ENCODE measurements at places on chromosomes 12 and 14.

- DNase-seq: no peak
Observed at GRCh38 chr14:95067526-95067925, 89.8 kb downstream of the DICER1 start.

- no peak for DNase-seq
Observed at GRCh38 chr14:88323086-88323522, at the start of gene KCNK10. Gene KCNK10, minus strand, starts transcription at chr14:88323269. Its CDS starts 471 bp downstream, at chr14:88322798.

DNA sequence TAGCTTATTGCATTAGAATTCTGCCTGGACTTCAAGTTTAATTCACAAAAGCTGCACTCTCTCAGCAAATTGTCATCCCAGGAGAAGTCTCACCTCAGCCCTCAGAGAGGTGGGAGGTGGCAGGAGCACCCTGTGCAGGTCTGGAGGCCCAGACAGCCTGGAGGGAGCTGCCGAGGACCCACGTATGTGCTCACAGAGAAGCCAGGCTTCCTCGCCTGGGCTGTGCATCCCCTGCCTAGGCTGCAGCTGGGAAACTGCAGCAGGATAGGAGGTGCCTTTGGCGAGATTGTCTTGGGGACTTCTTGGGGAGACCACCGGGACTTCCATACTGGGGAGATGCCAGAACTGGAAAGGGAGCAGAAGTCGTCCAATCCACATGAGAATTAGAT lies 8.8 kb downstream of the CPNE6 start:
- no peak for DNase-seq

GRCh38 chr12:119412811-119413794 lies 78.6 kb downstream of the CCDC60 start:
- DNase-seq: no peak

DNA sequence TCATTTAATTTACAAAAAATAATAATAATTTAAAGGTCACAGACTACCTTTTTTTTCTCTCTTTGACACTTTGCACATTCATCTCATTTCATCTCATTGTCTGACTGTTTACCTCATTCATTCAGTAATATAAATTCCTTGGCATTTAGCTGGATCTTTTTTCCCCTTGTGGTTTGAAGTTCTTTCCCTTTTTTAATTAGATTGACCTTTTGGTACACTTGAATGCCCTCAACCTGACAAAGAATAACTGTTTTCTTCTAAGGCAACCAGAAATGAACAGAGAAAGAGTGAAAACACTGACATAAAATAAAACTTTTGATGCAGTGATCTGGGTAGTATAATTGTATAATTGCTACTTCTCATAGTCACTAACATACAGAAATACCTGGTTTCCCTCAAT lies 774.9 kb upstream of the NOVA1 start:
- no peak for DNase-seq

DNA sequence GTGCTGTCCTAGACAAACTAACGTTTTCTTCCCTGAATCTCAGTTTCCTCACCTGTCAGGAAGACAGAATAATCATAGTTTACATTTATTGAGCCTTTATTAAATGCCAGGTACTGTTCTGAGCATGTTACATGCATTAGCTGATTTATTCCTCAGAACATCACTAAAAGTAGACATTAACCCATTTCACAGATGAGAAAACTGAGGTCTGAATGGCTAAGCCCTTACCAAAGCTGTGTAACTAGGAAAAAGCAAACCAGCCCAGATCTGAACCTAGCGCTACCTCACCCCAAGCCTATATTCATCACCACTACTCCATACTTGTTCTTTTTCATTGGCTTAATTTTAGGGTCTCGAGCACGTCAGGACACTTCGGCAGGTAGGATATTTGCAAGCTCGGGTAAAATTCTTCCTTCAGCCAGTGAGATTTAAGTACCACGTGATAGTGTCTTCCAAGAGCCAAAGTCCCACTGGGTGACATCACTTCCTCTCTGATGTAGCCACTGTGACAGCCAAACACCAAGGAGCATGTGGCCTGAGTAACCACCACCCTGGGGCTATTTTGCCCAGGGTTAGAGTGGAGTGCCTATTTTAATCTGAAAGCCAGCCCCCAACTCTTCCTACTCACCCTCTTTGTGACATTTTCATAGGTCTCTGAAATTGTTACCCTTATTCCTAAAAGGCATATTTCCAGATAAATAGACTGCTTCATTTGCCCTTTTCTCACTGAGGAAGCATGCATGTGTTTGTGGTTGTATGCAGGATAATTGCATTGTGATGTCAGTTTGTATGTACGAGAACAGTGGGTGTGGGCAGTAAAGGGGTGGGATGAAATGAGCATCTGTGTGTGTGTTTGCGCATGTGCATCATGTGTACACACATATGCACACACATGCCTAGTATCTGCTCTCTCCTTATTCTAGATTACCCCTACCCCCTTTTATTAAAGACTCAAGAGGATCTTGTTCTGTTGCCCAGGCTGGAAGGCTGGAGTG lies 62.2 kb upstream of the WSCD2 start:
- no peak for DNase-seq

DNA sequence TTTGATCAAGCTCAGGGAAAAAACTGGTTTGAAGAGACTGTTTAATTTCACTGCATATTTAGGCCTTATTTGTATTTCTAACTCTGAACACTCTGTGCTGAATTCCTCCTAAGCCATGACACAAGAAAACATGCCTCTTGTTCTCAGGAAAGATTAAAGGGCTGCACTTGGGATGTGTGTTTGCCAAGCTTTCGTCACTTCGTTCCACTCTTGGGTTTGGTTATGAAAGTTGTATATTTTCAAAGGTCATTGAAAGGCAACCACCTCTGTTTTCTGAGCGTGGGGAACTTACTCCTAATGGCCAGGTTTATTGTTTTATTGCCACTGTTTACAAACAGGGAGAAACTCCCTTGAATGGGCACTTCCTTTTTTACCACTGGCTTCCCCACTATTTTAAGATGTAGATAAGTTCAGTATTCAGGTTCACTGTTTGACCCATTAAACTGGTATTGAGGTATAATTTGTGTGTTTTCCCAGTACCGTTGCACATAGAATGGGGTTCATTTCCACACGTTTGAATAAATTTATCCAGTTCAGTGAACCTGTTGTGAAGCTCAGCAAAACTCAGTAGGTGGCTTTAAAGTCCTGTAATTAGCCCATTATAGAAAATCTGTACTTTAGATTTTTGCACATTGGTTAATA lies 65.3 kb downstream of the NKX2-1 start:
- DNase-seq: no peak

- DNase-seq: no peak
Observed at GRCh38 chr12:17971850-17972249, 118.1 kb downstream of the RERGL start.

DNA sequence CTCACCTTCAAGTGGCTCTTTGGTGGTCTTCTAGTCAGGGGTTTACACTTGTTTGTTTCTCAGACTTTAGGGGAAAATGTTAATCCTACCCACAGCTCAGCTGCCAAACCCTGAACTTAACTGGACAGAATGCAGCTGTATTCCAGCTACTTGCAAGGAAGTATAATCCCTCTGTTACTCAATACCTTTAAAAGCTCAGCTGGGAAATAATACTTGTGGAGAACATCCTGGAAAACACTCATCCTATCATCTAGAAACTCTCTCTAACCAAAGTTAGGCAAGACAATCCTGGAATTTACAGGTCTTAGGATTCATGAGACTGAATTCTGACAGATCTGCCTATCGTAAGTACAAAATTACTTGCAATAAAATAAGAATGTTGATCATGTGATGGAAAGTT lies 404.1 kb downstream of the ADAMTS20 start:
- DNase-seq: no peak

DNA sequence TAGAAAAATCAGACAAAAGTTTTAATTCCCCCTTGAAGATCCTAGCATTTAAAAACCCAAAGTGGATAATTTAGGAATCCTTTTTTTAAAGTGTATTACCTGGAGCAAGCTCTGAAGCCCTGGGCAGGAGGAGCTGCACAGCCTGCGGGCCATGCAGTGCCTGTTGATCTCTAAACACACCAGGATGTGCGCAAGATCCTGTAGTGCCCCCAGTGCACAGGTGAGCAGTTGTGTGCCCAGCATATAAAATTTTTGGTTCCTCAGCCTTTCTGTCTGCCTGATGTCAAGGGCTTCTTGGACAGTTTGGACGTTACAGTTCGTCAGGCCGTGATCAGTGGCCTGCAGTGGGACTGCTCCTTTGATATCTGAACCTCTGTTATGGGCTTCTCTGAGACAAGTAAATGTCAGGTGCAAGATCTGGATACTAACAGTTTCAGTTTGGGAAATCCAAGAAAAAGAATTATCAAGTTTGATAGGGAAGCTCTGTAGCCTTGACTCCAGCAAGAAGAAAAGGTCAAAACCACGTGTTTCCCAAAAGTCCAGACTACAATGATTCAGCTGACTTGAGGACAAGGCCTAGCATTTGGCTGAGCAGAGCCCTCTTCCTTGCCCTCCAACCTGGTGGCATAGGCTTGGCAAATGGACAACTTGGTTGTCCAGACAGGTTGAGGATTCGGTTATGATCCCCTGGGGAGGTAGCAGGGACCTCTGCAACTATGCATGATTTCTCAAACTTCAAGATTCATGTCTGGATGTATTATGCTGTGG lies 1.0 kb downstream of the ATXN7L3B start:
- no peak for DNase-seq

GRCh38 chr14:37623426-37623951 lies 28.1 kb downstream of the TTC6 start:
- DNase-seq: no peak

DNA sequence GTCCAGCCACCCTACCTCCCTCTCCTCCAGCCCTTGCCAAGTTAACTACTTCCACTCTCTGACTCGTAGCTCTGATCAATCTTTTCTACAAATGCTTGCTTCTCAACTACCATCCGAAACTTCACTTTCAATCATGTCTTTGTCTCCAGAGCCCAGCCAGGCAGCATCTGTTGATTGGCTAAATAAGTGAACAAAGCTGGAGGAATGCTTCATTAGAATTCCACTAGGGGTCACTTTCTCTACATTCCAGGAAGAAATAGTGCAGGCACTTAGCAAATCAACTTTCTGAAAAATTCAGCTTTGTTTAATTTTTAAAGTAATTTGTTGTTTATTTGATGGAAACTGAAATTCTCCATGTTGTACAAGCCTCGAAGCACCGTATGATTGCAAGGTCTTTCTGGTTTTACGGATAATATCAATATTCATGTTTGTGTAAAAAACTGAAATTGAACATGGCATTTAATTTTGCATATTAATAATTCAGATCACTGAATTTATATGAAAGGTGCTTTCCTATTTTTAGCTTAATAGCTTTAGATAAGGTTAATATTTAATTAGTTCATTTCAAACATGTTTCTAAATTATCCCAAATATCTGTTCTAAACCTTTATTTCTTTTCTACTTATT lies 32.4 kb upstream of the HELB start:
- no peak for DNase-seq

GRCh38 chr14:79134361-79134760 lies 964.2 kb downstream of the NRXN3 start:
- DNase-seq: no peak

GRCh38 chr12:69415471-69416275 lies 54.5 kb upstream of the FRS2 start:
- DNase-seq: no peak

- DNase-seq: no peak
Observed at GRCh38 chr14:93977790-93978581, 1.6 kb upstream of the ASB2 start.

DNA sequence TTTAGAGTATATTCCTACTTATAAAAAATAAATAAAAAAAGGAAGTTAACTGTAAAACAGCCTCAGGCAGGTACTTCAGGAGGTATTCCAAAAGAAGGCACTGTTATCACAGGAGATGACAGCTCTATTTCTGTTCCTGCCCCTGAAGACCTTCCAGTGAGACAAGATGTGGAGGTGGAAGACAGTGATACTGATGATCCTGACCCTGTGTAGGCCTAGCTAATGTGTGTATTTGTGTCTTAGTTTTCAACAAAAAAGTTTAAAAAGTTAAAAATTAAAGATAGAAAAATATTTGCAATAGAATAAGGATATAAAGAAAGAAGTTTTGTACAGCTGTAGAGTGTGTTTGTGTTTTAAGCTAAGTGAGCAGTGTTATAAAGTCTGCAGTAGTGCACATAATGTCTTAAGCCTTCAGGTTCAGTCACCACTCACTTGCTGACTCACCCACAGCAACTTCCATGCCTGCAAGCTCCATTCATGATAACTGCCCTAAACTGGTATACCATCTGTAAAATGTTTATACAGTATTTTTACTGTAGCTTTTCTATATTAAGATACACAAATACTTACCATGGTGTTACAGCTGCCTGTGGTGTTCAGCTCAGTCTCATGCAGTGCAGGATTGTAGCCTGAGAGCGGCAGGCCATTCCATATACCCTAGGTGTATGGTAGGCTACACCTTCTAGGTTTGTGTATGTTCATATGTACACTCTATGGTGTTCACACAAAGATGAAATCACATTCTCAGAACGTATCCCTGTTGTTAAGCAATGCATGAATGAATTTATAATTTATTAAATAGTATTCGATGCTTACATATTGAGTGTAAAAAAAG lies 121.1 kb downstream of the ANO6 start:
- no peak for DNase-seq

DNA sequence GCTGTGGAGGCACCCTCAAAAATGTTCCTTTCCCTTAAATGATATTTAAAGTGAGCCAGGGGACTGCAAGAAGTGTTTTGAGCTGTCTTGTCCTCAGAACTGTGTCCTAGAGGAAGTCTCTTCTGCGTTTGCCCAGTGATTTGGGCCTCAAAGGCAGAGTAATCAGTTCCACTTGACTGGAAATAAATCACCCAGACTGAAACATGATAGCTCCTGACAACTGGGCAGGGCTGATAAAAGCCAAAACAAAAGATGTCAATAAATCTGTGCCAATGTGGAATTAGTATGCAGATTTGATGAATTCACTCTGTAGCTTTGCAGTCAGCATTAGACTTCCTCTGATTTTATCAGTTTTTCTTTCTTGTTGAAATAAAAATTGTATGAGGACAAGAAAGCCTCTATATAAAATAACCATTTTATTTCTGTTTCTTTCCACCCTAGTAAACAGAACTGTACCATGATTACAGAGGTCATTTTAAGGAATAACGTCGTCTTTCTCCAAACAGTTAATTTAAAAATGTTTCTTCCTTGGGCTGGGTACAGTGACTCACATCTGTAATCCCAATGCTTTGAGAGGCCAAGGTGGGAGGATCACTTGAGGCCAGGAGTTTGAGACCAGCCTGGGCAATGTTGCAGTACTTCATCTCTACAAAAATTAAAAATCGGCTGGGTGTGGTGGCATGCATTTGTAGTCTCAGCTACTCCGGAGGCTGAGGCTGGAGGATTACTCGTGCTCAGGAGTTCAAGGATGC lies 180.8 kb downstream of the ERC1 start:
- DNase-seq: peak; percentile 59

DNA sequence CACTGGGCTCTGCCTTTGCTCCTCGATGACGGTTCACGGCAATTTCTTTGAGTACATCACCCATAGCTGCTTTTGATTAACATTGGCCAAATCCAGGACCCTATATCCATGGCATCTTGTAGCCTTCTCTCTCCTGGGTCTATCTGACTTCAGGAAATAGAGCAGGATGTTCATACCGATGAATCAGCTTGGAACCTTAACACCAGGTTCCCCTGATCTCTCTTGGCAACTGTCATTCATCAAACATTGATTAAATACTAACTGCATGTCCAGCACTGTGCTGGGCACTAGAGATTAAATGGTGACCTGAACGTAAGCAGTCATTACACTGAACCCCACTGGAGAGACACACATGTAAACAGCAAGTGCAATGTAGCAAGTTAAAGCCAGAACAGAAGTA lies 77.0 kb upstream of the MED13L start:
- DNase-seq: no peak

- no peak for DNase-seq
Observed at GRCh38 chr12:105861227-105861626, 277.5 kb downstream of the NUAK1 start.

GRCh38 chr12:53938326-53939140 lies at the start of gene HOXC13:
Gene HOXC13, plus strand, starts transcription at chr12:53938831. Its CDS starts 76 bp downstream, at chr12:53938907.
- peak; percentile 91 for DNase-seq
